NCI-H2029 (cell line): ENCODE measurements at places on chromosomes 7 and 10.

DNA sequence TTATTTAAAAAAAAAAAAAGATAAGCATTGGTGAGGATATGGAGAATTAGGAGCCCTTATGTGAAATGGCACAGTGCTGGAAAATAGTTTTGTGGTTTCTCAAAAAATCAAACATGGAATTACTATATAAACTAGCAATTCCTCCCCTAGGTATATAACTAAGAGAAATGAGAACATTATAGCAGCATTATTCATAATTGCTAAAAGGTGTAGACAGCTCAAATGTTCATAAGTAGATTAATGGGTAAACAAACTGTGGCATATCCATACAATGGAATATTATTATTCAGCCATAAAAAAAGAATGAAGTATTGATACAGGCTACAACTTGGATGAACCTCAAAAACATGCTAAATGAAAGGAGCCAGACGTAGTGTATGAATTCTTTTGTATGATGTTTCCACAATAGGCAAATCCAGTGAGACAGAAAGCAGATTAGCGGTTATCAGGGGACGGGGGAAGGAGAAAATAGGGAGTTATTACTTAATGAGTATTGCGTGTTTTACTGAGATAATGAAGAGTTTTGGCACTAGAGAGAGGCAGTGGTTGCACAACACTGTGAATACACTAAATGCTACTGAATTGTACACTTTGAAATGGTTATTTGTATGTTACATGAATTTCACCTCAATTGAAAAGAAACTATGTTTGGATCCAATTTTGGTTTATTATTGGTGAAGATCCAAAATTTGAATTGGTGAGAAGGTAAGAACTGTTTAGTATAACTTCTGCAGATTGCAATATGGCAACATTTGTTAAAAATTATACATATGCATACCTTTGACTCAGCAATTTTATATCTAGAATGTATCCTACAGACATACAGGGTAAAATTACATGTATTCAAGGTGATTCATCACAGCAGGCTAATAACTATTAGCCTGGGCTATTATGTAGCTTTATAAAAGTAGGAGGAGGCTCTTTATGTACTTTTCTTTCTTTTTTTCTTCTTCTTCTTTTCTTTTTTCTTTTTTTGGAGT lies 69.7 kb downstream of the VCL start:
- no peak for DNase-seq

- DNase-seq: no peak
Measured at GRCh38 chr10:120473593-120473992, 16.6 kb downstream of the PLPP4 start.

- no peak for DNase-seq
Measured at GRCh38 chr7:131600085-131600881, 43.9 kb upstream of the PODXL start.

GRCh38 chr10:101354328-101355071 lies 535 bp downstream of the BTRC start:
- DNase-seq: no peak

DNA sequence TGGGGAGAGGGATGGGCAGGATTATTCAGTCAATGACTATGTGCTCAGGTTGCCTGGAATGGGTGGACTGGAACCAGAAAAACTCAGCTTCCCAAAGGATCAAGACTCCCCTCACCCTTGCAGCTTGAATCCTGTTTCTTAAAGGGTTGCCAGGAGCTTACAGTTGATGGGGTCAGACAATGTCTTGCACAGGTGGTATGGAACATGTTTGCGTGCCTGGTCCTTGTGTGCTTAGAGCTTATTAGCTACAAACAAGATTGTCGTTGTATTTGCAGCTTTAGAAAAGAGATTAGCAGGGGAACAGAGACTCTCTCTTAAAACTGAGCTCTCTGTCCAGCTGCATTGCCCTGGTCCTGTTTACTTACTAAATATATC lies 56.9 kb downstream of the PRR15 start:
- DNase-seq: no peak

DNA sequence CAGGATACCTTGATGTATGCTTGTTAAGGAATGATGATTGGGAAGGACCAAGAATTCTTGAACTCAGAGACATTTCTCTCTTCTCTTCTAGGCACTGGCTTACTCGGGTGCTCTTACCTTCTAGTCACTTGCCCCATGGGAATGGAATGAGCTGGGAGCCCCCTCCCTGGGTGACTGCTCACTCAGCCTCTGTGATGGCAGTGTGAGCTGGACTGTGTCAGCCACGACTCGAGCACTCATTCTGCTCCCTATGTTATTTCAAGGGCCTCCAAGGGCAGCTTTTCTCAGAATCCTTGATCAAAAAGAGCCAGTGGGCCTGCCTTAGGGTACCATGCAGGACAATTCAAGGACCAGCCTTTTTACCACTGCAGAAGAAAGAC lies 10.7 kb downstream of the ZDHHC16 start:
- no peak for DNase-seq
